ENCODE measurements at places on chromosomes 12 and 14.

GRCh38 chr14:70887207-70887681 is 20.0 kb upstream of the PCNX1 start:
- no peak for DNase-seq

- DNase-seq = no peak
These were observed 32.5 kb upstream of the SSPN start for GRCh38 chr12:26162905-26163304.

GRCh38 chr12:93022603-93023340 is 93.7 kb upstream of the EEA1 start:
- no peak for DNase-seq

- no peak for DNase-seq
These were observed 485.9 kb downstream of the APAF1 start for GRCh38 chr12:99130808-99131553.

GRCh38 chr14:36443374-36443773 is 76.7 kb downstream of the NKX2-1 start:
- DNase-seq = no peak

DNA sequence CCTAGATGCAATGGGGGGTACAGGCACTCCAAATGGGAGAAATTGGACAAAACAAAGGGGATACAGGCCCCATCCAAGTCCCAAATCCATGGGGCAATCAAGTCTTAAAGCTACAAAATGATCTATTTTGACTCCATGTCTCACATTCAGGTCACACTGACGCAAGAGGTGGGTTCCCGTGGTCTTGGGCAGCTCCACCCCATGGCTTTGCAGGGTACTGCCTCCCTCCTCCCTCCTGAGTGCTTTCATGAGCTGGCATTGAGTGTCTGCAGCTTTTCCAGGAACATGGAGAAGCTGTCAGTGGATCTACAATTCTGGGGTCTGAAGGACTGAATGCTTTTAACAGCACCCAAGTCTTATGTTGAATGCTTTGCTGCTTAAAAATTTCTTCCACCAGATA is 274.5 kb upstream of the LRIG3 start:
- no peak for DNase-seq

Measured in NCI-H1694 (cell line).